ENCODE measurements at places on chromosomes 4 and X. TPM values are rescaled to one million over a fixed set of nuclear protein-coding genes. Genes with fewer than 3 reads are reported as not detected.

- H3K27me3 ChIP-seq, result peaks cover 4% of the 10 kb centered on the region
- H3K4me1 ChIP-seq, result no peaks in the 10 kb centered on the region
- DNase-seq, result no peak
- no peak overlapping the region for H3K4me3 ChIP-seq
- no peaks in the 10 kb centered on the region for H3K36me3 ChIP-seq
- no peak overlapping the region for H3K27ac ChIP-seq
Measured at GRCh38 chr4:89212666-89213381, 94.8 kb downstream of the GPRIN3 start.

- H3K27me3 ChIP-seq, result no peaks in the 10 kb centered on the region
- DNase-seq, result no peak
- peaks cover 22% of the 10 kb centered on the region for H3K36me3 ChIP-seq
Measured at GRCh38 chr4:153566631-153567150, 100.5 kb downstream of the TMEM131L start.

TEX13B gene
- not detected for total RNA-seq

KLHL13 gene
- 0.09 TPM for total RNA-seq

- H3K4me3 ChIP-seq, result no peak overlapping the region
- H3K36me3 ChIP-seq, result peaks cover 6% of the 10 kb centered on the region
- no peak for DNase-seq
- peaks cover 18% of the 10 kb centered on the region for H3K4me1 ChIP-seq
- H3K27me3 ChIP-seq, result no peaks in the 10 kb centered on the region
- H3K27ac ChIP-seq, result no peak overlapping the region
Measured at GRCh38 chrX:70171624-70172023, 5.7 kb upstream of the DGAT2L6 start.
